ENCODE measurements at places on chromosomes 4 and X. TPM values are rescaled to one million over a fixed set of nuclear protein-coding genes. Genes with fewer than 3 reads are reported as not detected.

DNA sequence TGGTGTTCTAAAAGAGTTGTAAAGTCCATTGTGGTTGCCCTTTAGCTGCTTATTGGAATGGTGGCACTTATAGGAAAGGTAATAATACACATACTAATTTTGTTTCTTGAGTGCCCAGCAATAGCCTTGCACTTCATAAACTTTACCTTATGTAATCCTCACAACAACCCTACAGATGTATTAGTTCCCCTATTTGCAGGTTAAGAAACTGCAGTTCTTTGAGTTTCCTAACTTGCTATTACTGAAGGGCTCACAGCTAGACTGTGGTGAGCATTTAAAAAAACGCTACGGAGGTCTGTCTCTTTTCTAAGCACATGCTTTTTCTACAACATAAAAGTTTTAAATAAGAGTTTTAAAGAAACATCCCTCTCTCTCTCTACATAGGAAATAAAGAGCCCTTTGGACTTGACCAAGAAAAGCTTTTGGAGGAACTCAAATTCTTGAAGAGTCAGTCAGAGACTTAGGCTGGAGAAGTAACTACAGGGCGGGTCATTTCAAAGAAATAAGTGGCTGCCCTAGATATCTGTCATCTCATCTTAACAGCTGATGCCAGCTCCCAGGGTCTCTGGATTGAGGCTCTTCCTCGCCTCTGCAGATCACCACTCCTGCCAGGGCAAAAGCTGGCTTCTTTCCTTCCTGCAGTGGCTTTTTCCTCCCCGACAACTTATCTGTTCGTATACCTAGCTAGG lies 42.0 kb upstream of the FBXW7 start:
- DNase-seq = no peak

MAGEA2B gene
- total RNA-seq = not detected

DNA sequence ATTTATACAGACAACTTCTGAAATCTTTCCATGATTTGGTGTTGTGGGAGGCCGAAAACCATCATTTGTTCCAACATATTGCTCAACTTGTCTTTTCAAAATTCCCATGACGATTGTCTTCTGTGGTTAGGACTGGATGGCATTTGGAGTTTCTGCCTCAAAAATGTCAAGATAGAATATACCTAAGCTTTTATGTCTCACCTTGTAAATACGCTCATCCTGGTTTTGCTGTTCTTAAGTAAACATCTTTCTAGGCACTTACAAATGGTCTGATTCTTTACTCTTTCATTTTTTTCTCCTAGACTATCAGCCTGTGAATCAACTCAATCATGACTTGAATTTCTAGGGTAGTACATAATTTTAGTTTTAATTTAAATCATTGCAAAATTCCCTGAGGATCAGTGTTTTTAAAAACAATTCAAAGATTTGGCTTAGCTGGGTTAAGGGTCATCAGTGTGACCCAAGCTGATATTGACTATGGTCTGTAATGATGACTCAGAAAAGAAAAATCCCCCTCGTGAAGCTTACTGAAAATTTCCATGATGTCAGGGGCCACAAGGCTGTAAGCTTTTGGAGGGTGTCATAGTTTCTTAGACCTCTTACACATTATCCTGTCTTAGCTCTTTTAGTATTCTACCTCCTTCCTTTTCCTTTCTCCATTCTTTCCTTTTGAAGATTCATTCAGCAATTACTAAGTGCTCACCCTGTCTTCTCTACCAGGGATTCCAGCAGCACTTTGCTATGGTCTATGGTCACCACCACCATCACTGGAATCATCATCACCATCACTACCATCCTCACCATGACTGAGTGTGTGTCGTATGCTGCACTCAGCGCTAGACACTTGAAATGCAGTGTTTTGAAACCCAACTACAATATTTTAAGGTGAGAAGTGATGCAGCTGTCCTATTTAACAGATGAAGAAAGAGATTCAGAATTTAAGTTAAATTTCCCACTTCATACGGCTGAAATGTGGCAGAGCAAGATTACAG lies 124.4 kb downstream of the CPE start:
- DNase-seq = no peak

CPE gene
- total RNA-seq = 94.1 TPM

- no peak for DNase-seq
These were observed 8.4 kb upstream of the HERC3 start for GRCh38 chr4:88583631-88584470.

DNA sequence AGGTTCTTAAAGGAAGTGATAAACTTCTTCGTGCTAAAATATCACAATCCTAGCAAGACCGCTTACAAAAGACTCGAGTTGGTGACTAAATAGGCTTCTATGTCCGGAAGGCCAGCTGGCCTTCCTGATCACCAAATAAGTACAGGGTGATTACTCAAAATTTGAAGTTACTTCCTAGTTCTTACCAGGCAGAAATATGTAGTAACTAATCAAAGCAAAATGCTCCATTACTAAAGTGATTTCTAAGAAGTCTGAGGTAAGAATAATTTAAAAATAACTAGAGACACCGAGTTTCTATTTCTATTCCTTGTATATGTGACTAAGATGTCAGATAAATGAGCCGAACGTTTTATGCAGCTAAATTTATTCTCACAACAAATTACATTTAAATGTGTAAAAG lies 62.2 kb downstream of the NSUN7 start:
- no peak for DNase-seq

GRCh38 chrX:42151808-42152207 lies 228.5 kb upstream of the CASK start:
- DNase-seq = no peak

- no peak for DNase-seq
These were observed 28.0 kb downstream of the TBC1D19 start for GRCh38 chr4:26611885-26612284.

- no peak for DNase-seq
These were observed 87.0 kb downstream of the AFAP1 start for GRCh38 chr4:7852568-7853185.

- no peak for DNase-seq
These were observed 574 bp upstream of the CFAP97 start for GRCh38 chr4:185204238-185204910.

SPACA5 gene
- not detected for total RNA-seq

GRCh38 chrX:72146527-72146926 lies 14.8 kb upstream of the RTL5 start:
- DNase-seq = no peak

DNA sequence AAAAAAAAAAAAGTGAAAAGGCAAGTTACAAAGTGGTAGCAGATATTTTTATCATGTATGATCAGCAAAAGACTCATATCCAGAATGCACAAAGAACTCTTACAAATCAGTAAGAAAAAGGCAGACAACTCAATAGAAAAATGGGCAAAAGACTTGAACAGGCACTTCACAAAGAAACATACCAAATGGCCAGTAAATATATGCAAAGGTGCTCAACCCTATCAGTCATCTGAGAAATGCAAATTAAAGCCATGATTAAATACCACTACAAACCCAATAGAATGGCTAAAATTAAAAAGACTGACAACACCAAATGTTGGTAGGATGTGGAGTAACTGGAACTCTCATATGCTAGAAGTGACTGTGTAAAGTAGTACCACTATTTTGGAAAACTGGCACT lies 45.4 kb downstream of the CHST7 start:
- DNase-seq = no peak

CYSLTR1 gene
- 0.68 TPM for total RNA-seq

DNA sequence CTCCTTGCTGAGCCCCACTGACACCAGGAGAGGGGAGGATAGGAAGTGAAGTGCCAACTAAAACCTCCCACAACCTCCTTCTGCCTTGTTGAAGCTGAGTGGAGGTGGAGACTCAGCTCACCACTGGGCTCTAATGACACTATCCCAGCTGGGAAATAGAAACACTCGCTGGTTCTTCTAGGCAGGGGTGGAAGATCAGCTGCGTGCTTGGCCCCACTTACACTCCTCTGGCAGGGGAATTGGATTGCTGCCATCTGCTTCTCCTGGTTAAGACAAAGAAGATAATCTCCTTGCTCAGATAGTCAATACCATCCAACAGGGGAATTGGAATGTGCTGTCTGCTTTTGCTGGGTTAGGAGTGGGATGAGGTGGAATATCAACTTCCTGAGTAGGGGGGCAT lies 392.5 kb downstream of the ZNF674 start:
- no peak for DNase-seq

- DNase-seq = no peak
These were observed 1634.4 kb upstream of the PCDH7 start for GRCh38 chr4:29085748-29086147.

IBSP gene
- total RNA-seq = not detected

- DNase-seq = no peak
These were observed 132.9 kb upstream of the TMEM47 start for GRCh38 chrX:34790026-34790425.

DNA sequence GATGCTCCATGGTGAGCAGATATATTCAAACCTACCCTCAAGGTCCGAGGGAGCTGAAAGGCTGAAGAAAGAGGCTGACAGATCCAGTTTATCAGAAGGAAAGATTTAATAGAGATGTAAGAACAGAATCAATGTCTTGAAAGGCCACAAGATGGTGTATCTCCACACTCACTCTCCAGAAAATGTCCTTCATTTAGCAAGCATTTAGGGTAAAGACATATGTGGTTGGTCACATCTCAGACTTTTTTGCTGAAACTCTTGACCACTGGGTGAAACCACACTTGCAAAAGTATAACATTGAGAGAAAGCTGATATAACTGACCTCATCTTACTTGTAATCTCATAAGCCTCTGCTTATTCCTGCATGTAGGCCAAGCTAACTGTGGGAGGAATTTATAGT lies 745.8 kb upstream of the GALNTL6 start:
- DNase-seq = no peak
